ENCODE measurements at places on chromosomes 3 and 15.

- DNase-seq = no peak
Observed at GRCh38 chr15:72183781-72184164, 13.8 kb downstream of the GRAMD2A start.

GRCh38 chr3:119375106-119375505, 80.9 kb downstream of the ARHGAP31 start:
- DNase-seq = no peak

DNA sequence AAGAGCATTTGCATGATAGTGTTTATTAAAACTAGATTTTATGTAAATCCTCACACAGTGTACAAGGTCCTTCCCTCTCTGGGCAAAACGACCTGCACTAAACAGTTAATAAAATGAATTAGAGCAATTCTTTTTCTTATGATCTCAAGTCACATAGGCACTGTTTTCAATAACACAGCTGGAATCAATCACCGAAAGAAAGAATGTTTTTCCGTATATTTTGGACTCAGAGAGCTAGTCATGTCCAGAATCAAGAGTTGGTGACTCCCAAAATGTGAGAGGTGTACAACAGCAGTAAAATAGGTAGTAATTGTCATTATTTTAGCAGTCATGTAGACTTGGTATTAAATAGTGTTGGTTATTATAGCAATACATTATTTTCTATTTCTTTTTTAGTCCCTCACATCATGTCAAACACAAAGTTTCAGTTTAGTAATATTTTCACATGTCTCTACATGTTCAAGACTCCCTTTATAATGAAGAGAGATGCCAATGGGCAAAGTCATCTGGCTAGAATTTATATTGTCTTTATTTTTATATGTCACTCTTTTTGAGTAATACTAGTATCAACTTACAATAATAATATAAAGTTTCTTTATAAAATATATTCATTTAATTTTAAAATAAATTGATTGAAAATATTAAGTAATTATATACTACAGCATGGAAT, 448.6 kb upstream of the CDIN1 start:
- DNase-seq = no peak

GRCh38 chr15:34861214-34861613, 65.9 kb upstream of the ACTC1 start:
- DNase-seq = no peak

DNA sequence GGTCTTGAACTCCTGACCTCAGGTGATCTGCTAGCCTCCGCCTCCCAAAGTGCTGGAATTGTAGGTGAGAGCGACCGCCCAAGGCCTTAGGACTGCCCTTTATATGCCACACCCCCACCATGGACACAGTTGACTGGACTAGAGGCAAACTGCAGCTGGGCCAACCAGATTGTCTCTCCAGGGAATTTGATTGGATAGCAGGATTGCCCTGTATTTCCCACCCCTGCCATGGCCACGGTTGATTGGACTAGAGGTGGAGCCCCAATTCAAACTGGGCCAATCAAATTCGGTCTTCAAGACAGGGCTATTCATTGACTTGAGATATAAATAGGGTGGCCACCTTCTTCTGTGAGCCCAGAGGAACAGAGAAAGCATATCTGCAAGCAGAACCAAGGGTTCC, 6.9 kb upstream of the CLPX start:
- DNase-seq = no peak

DNA sequence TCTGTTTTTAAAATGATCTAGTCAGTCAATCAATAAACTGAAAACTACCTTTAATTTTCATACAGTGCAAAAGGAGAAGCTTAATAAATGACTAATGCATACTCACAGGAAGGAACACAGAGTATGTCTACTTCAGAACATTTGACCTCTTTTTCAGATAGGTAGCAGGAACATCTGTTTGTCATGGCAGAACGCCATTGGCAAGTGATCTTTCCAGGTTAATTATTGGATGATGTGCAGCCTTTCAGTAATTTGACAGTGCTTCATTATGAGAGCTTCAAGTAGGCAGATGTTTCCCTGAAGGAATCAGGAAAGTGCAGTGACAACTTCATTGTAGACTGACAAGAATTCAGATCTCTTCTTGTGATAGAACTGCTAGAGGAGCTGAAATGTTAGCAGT, 325.0 kb downstream of the OTOL1 start:
- DNase-seq = peak; percentile 36

- peak; percentile 8 for DNase-seq
Observed at GRCh38 chr3:139559541-139559940, 20.0 kb upstream of the RBP1 start.

DNA sequence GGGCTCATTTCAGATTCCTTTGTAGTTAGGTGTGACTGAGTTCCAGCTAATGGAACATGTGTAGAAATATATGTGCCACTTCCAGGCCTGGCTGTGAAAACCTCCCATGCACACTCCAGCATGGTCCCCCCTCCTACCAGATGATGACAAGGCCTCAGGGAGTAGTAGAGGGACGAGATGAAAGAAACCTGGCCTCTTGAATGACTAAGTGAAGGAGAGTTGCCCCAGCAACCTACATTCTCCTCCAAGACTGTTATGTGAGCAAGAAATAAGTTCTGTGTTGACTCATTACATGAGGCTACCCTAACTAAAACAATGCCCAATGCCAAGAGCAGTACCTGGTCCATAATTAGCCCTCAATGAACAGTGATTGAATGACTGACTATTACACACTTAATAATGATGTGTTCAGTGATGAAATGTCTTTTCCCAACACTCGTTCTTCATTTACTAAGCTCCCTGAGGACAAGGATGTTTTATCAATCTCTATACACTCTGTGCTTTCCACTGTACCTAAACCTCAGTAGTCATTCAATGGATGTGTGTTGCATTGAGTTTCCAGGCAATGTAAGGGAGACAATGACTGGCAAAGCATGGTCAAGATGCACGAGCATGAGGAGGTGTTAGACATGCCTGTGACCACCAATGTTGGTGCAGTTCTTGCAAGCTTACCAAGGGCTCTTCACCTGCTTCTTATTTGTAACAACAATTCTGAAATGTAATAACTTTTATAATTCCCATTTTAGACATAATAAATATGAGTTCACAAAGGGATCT, 62.0 kb upstream of the BCL6 start:
- DNase-seq = no peak

DNA sequence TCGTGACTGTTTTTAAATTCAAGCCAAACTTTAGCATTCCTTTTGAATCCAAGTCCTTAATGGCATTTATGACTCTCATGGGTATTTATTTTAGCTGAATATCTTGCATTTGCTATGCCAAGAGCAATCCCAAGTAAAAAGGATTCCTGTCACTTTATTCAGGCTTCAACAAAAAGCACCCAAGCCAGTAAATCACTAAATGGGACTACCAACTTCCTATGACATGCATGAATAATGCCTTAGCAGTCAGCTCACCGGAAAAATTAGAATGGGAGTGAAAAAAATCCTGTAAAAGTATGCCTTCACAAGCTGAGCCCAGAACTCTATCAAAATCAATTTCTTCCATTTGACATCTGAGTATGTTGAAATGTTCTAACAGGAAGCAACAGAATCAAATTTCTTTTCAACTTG, 1297.9 kb downstream of the ROBO2 start:
- DNase-seq = no peak
